ENCODE measurements at places on chromosomes 7 and 10.

GRCh38 chr10:103658049-103658577, 164.6 kb downstream of the NEURL1 start:
- no peak for DNase-seq

GRCh38 chr7:154837622-154838021, 165.3 kb downstream of the PAXIP1 start:
- no peak for DNase-seq

DNA sequence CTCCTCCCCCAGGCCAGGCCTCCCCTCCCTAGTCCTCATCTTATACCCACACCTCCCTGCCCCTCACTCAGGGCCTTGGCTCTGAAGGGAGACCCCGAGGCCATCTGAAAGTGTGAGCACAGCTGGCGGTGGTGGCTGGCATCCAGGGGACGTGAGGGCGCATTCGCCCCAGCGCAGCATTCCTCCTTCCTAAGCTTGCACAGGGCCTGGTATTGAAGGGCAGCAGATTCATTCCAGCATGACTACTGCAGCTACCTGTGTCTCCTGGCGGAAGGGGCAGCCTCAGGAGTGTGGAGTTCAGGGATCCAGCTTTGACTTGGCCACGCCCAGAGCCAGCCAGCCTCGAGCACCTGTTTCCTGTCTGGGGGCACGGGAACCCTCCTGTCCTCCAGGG, 72.6 kb downstream of the PARP12 start:
- no peak for DNase-seq

DNA sequence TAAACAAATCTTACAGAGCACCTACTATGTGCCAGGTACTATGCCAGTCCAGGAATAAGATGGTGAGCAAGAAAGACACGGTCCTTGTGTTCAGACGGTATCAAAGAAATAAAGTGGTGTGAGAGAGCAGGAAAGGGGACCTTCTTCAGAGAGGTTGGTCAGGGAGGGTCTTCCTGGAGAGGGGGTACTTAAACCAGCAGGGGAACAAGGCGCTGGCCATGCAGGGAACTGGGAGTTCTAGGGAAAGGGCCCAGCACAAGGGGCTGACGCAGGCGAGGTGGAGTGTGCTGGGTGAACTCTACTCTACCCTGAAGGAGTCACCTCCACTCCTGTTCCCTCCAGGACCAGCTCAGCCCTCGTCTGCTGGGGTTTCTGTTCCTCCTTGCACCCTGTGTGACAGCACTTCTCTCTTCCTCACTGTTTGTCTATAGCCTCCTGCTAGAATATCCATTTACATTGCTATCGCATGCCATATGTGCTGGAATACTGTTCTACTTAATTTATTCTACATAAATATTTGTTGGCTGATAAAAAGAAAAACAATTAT, 73.5 kb downstream of the AOAH start:
- DNase-seq = no peak

All from CD4-positive, alpha-beta T cell treated with Interleukin-2 at 100 ng/mL for 4 hours (primary cell).